Mesenteric fat pad (tissue), 1 donor: ENCODE measurements at places on chromosomes 7 and 10. TPM values are rescaled to one million over a fixed set of nuclear protein-coding genes. Genes with fewer than 3 reads are reported as not detected.

GRCh38 chr10:33913194-33913593 lies 578.7 kb upstream of the NRP1 start:
- no peak for DNase-seq

DNA sequence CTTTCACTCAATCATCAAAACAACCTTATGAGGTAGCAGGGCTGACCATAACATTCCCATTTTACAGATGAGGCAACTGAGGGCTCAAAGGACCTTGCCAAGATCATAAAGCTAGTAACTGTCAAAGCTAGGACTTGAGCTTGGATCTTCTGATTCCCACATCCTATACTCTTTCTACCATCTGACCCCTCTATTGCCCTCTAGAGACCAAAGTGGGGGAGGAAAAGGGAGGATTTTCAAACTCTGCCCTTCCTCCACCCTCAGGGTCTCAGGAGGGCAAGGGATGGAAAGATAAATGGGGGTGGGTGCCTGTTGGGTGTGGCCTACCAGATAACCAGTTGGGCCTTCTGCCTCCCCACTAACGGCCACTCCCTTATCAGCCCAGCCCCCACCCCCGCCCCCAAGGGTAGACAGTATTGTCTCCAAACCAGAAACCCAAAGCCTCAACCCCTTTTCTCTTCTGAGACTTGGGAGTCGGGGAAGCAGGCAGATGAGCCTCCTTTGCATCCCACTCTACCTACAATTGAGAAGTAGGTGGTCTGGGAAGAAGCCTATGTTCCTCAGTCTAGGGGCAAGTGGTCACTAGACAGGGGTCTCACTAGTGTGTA lies 7.9 kb downstream of the LDB1 start:
- no peak for DNase-seq

DNA sequence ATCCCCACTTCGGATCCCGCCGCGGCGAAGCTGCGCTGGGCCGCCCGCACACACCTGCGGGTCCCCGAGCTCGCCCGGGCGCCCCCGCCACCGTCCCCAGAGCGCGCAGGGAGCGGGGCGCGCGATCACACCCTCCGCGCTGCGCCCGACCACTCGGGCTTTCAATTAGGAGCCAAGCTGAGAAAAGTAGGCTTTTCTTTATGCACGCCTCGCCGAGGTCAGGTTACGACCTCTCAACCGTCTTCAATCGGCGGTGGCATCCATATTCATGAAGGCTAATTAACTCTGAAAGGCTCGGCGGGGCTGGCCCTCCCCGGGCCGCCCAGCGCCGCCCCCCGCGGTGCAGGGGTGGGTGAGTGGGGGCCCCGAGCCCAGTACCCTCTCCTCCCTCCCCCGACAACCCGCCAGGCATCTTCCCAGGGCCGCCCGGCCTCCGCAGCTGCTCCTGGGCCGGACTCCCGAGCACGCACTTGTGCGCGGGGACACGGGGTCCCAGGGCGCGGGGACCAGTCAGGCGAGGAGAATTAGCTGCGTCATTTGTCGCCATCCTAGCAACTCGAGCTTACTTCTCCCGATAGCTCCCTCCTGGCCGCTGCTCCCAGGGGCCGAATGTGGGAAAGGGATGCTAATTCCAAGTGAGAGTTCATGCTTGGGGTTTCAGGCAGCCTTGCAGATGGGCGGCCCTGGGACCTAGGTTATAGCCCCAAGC lies 155.5 kb upstream of the LYZL2 start:
- DNase-seq: no peak

- DNase-seq: no peak
These were observed 1.8 kb downstream of the PARP12 start for GRCh38 chr7:140060788-140061606.

DNA sequence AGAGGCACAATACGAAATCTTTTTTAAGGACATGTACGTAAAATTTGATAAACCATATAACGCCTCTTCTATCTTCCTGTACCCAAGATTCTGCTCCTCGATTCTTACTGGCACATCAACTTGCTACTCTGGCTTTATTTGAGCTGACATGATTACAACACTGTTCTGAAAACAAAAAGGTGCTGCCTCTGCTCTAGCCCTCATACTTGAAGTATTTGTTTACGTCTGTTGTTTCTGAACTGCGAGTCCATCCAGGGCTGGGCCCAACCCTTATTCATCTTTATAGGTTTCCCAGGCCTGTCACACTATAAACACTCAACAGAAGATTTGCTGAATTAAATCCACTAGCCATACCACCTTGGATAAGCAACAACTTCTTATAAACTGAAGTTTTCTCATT lies 96.2 kb upstream of the SVIL start:
- DNase-seq: no peak

HKDC1 gene
- 0.10 TPM for total RNA-seq

IGFBP3 gene
- total RNA-seq: 223 TPM
